ENCODE measurements at places on chromosomes 4 and X.

GRCh38 chr4:42331914-42332368 lies 65.3 kb upstream of the SHISA3 start:
- no peaks in the 10 kb centered on the region for H3K27me3 ChIP-seq
- no peak overlapping the region for H3K27ac ChIP-seq
- no peaks in the 10 kb centered on the region for H3K4me1 ChIP-seq
- DNase-seq = no peak

- H3K36me3 ChIP-seq = peaks cover 3% of the 10 kb centered on the region
- DNase-seq = peak; percentile 62
- H3K4me1 ChIP-seq = peaks cover 28% of the 10 kb centered on the region
- no peak overlapping the region for H3K4me3 ChIP-seq
- H3K27me3 ChIP-seq = peaks cover 7% of the 10 kb centered on the region
These were observed 1.4 kb upstream of the CORIN start for GRCh38 chr4:47839259-47839658.

DNA sequence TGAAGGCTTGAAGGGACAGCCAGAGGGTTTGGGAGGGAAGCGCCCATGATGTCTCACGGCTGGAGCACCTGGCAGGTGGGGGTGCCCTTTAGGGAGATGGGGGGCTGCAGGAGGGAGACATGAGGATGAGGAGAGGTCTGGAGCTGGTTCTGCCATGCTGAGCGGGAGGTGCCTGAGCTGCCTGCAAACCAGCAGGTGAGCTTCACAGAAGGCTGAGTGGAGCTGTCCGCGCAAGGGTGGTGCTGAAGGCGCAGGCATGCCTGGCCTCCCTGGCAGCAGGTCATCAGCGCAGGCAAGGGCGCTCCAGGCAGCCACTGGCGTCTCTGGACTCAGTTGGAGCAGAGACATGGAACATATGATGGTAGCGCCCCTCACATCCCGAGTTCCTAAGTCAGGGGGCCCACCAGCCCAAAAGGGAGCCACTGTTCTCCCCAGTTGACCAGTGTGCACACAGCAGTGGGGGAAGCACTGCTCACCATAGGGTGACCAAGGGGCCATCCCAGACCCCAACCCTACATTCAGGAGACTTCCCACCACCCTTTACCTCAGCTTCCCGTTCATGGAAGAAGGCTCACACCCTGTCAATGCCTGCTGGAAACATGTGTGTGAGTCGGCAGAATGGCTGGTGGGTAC lies 25.8 kb downstream of the ADRA2C start:
- no peaks in the 10 kb centered on the region for H3K27me3 ChIP-seq
- no peak overlapping the region for H3K27ac ChIP-seq
- H3K4me1 ChIP-seq = no peaks in the 10 kb centered on the region
- H3K36me3 ChIP-seq = no peaks in the 10 kb centered on the region
- DNase-seq = no peak
- no peak overlapping the region for H3K4me3 ChIP-seq

- H3K27ac ChIP-seq = no peak overlapping the region
- no peaks in the 10 kb centered on the region for H3K36me3 ChIP-seq
- DNase-seq = no peak
- H3K4me1 ChIP-seq = no peaks in the 10 kb centered on the region
- no peaks in the 10 kb centered on the region for H3K27me3 ChIP-seq
- H3K4me3 ChIP-seq = no peak overlapping the region
These were observed 11.3 kb upstream of the PPM1K start for GRCh38 chr4:88295656-88296055.

GRCh38 chr4:36046026-36046425 lies 198.3 kb downstream of the ARAP2 start:
- H3K27ac ChIP-seq = no peak overlapping the region
- H3K36me3 ChIP-seq = no peaks in the 10 kb centered on the region
- H3K4me3 ChIP-seq = no peak overlapping the region

- H3K4me3 ChIP-seq = no peak overlapping the region
- no peaks in the 10 kb centered on the region for H3K36me3 ChIP-seq
- no peak for DNase-seq
- no peaks in the 10 kb centered on the region for H3K27me3 ChIP-seq
- H3K4me1 ChIP-seq = no peaks in the 10 kb centered on the region
- no peak overlapping the region for H3K27ac ChIP-seq
These were observed 262.2 kb downstream of the RPA4 start for GRCh38 chrX:97145934-97146333.

DNA sequence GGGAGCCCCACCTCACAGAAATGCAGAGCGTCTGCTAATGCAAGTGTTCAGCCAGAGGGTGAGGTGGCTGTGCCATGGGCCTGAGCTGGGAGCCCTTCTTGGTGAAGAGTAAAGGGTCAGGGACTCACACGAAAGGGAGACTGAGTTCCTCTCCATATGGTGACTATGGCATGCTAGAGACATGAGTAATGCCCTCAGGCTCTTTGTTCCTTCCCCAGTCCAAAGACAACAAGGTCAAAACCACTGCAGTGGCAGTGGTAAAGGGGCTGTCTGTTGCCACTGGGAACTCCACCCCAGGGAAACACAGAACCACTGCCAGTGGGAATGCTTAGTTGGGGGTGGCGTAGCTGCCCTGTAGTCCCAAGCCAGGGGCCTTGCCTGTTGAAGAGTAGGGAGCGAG lies 22.4 kb downstream of the RAB40AL start:
- DNase-seq = no peak
- H3K36me3 ChIP-seq = no peaks in the 10 kb centered on the region
- no peak overlapping the region for H3K27ac ChIP-seq

GRCh38 chr4:118139241-118139640 lies 105.0 kb downstream of the NDST3 start:
- H3K4me1 ChIP-seq = no peaks in the 10 kb centered on the region
- H3K27ac ChIP-seq = no peak overlapping the region
- no peaks in the 10 kb centered on the region for H3K36me3 ChIP-seq

GRCh38 chr4:2141022-2141761 lies 82.1 kb downstream of the NAT8L start:
- H3K36me3 ChIP-seq = no peaks in the 10 kb centered on the region
- no peak for DNase-seq
- H3K4me1 ChIP-seq = no peaks in the 10 kb centered on the region
- no peak overlapping the region for H3K27ac ChIP-seq

DNA sequence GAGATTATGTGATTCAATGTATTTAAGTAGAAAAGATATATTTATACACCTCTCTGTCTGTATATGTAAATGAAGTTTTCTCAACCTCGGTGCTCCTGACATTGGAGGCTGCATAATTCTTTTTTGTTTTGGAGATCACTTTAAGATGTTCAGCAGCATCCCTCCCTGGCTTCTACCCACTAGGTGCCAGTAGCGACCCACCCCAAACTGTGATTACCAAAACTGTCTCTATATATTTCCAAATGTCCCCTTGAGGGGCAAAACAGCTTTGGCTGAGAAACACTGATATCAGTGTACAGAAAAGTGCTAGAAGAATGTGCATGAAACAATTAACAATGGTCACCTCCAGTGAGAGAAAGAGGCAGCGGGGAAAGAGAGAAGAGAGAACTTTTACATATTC lies 51.2 kb downstream of the DCX start:
- no peaks in the 10 kb centered on the region for H3K27me3 ChIP-seq
- H3K36me3 ChIP-seq = no peaks in the 10 kb centered on the region
- H3K4me3 ChIP-seq = no peak overlapping the region
- no peak overlapping the region for H3K27ac ChIP-seq

DNA sequence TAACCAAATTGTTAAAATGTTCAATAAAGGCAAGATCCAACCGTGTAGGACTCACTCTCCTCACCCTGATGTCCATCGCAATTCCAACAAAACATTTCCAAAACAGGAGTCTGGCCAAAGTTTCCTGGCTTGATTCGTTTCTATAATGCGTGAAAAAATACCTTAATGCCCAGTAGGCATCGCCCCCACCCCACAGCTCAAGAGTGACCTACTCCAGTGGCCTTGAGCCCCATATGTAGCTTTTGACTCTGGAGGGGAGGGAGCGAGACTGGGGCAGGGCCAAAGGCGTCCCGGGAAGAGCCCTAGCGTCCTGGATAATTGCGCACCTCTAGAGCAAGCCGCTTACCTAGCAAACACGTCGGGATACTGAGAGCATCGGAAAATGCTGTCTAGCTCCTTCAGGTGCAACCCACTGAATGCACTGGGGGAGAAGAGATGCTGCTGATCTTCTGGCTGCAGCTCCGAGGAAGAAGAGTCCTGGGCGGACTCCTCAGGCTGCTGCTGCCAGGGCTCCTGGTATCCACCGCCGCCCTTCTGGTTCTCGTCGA lies 55.6 kb upstream of the NKAP start:
- no peak overlapping the region for H3K27ac ChIP-seq
- DNase-seq = no peak
- peaks cover 17% of the 10 kb centered on the region for H3K4me1 ChIP-seq
- H3K4me3 ChIP-seq = no peak overlapping the region
- no peaks in the 10 kb centered on the region for H3K36me3 ChIP-seq

GRCh38 chr4:184395451-184395917 lies 78.9 kb downstream of the IRF2 start:
- no peak overlapping the region for H3K4me3 ChIP-seq
- H3K27me3 ChIP-seq = no peaks in the 10 kb centered on the region
- no peak for DNase-seq
- H3K4me1 ChIP-seq = peaks cover 3% of the 10 kb centered on the region
- H3K27ac ChIP-seq = peak overlapping the region; percentile 45

DNA sequence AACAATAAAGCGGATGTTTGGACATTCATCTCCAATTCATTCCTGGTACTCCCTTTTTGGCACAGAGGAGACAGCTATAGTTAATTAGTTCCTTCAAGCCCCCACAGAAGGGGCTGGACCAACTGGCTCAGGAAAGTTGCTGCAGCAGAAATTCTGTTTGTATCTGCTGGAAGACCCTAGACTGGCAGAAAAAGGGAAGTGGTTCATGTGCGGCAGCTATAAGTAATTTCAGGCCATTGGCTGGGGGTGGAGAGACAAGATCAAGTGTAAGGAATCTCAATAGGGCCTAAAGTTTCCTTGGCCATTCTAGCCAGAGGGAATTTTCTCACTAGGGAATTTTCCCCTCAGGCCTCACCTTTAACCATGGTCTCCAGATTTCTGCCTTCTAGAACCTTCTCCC lies 89.9 kb upstream of the DHX15 start:
- H3K27me3 ChIP-seq = no peaks in the 10 kb centered on the region
- no peaks in the 10 kb centered on the region for H3K36me3 ChIP-seq
- no peak overlapping the region for H3K4me3 ChIP-seq
- H3K4me1 ChIP-seq = no peaks in the 10 kb centered on the region

DNA sequence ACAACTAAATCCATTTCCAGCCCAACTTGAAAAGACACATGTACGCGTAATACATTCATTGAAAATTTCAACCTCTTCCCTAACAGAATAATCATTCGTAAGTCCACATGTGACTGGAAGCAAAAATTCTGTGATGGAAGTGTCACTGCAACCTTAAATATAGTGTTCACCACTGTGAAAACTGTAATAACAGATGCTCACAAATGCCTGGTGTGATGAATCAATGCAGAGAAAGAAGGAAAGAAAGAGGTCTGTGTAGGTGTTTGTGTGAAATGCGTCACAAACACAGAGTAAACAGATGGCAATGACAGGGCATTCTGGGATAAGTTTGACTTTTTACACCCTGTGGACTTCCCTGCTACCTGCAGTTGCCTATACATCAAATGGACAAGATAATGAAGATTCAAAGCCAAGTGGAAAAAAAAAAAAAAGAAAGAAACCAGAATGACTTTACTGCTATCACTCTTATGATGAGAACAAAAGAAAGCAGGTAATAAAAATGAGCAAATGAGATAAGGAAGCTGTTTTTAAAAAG lies 123.3 kb downstream of the EPHA5 start:
- H3K27ac ChIP-seq = no peak overlapping the region
- no peak overlapping the region for H3K4me3 ChIP-seq
- H3K36me3 ChIP-seq = no peaks in the 10 kb centered on the region
- DNase-seq = no peak

DNA sequence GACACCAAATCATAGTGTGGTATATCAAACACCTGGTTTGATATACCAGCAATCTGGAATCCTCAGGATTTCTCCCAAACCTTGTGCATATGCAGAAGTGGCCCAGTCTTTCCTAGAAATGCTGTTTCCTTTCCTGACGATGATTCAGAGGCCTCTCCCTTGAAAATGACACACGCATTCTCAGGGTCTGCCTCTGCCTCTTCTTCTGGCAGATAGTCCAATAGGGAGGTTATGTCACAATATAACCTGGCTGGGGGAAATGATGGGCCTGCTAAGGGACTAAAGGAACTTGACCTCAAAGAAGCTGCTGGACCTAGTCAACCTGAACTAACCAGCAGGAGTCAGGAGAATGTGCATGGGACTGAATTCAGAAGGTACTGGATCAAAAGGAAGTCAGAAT lies 435.2 kb downstream of the IDS start:
- DNase-seq = no peak
- H3K27ac ChIP-seq = no peak overlapping the region
- H3K4me3 ChIP-seq = no peak overlapping the region
- no peaks in the 10 kb centered on the region for H3K27me3 ChIP-seq

GRCh38 chrX:119693040-119693995 lies at the start of gene SEPTIN6:
TSS of gene SEPTIN6 (minus strand) at chrX:119693168. CDS start at chrX:119693105, 63 bp downstream.
- no peaks in the 10 kb centered on the region for H3K27me3 ChIP-seq
- H3K4me1 ChIP-seq = peaks cover 46% of the 10 kb centered on the region
- H3K27ac ChIP-seq = peak within 1 kb of the TSS; percentile 75
- peak within 1 kb of the TSS; percentile 68 for H3K4me3 ChIP-seq

DNA sequence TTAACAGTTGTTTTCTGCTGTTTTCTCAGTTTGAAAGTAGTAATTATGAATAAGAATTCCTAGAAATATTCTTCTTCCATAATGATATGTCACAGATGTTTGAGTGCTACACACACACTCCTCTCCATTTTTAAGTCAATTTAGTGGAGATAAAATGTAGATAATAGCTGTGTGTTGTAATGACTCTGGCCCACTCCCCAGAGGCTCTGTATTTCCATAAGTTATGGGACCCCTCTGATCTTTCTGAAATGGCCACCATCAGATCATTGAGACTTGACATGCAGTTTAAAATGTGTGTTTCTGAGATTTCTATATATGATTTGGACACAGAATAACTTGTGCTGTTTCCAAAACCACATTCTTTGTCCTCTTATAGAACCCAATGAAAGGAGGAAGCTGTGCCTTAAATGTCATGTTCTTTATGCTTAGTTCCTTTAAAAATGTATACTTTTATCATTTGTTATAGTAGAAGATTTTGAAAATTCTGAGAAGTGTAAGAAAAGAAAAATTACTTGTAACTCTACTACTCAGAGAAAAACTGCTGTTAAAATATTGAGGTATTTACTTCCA lies 46.4 kb downstream of the GAB1 start:
- no peak overlapping the region for H3K27ac ChIP-seq
- peaks cover 10% of the 10 kb centered on the region for H3K4me1 ChIP-seq
- no peak for DNase-seq
- no peak overlapping the region for H3K4me3 ChIP-seq
- H3K36me3 ChIP-seq = no peaks in the 10 kb centered on the region
